ENCODE measurements at places on chromosomes 2 and 18.

DNA sequence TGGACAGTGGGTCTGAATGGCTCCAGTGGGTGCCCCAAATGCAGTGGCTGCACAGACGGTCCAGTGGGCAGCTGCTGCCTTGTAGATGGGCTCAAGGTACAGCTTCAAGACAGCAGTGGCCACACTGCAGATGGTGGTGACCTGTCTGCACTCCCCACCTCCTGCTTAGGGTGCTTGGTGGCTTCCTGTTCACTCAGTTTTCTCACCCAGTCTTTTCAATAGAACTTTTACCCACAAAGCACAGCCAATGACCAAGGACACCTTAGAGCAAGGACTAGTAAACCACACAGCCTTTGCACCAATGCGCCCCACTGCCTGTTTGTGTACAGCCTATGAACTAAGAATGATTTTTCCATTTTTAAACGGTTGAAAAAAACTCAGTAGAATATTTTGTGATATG is 34.9 kb downstream of the MEX3C start:
- DNase-seq, result no peak

GRCh38 chr2:200225951-200226350 is 80.5 kb upstream of the SPATS2L start:
- no peak for DNase-seq

DNA sequence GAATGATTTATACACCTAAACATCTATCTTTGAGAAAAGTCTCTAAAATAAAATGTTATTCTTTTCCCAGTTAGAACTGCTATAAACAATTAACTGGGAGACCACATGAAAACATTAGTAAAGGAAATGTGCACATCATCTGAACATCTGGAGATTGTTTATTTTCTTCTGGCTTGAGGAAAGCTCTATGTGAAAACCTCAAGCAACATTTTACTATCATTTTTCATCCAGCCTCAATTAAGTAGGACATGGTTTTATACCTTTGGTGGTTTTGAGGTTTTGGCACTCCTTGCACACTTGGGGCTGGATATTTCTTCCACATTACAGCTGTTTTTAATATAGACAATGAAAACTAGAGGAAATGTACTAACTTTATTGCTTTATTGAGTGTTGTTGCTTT is 609.5 kb upstream of the SLC8A1 start:
- no peak for DNase-seq

DNA sequence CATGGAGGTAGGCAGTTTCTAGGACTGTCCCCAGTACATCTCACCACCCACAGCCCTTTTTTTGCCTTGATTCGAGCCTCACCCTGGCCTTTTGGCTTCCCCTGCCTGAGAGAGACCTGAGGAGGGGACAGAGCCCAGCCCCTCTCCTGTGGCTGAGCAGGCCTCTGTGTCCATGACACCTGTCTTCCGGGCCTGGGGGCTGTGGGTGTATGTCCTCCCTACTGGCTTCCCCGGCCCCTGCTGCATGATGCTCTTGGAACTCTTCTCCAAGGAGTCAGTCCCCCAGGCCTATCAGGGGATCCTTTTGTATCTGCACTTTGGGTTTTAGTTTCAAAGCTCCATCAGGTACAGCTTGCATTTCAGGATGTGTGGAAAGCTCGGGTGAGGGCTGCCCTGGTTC is 80.4 kb downstream of the STPG4 start:
- no peak for DNase-seq

DNA sequence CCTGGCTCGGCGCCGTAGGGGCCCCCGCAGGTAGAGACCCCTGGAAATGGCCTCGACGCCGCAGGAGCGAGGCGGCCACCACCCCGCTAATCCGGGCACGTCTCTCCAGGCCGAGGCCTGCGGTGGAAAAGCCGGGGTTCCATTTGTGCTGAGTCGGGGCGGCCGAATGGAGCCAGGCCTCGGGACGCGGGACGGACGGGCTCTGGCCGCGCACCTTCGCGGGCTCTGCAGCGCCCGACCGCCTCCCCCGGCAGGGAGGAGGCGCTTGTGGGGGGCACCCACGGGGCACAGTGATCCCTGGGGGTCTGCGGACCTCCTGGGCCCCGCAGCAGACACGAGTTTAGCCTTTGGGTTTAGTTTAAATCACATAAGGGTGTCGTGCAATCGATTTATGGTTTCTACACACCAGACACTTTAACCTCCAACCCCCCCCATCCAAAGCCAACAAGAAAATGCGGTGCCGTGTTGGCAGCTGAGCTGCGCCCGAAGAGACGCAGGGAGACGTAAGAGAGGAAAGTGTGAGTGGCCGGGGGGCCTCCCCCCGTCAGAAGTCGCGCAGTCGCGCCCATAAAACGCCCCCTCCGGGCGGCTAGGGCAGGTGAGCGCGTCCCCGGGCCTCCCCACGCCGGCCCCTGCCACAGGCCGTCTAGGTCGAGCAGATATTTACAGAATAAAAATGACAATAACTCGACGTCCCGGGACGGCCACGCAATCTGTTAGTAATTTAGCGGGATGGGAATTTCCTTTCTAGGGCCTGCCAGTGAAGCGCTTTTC is 1.0 kb upstream of the NFATC1 start:
- peak; percentile 53 for DNase-seq

GRCh38 chr2:11387100-11387390 is 42.6 kb upstream of the ROCK2 start:
- DNase-seq, result no peak

GRCh38 chr2:164739966-164740365 is 101.7 kb downstream of the COBLL1 start:
- peak; percentile 70 for DNase-seq

GRCh38 chr2:56615760-56616159 is 432.0 kb downstream of the CCDC85A start:
- no peak for DNase-seq
